CD4-positive, alpha-beta T cell treated with Interferon alpha-2 for 1 hour (primary cell): ENCODE measurements at places on chromosomes 13 and 19.

DNA sequence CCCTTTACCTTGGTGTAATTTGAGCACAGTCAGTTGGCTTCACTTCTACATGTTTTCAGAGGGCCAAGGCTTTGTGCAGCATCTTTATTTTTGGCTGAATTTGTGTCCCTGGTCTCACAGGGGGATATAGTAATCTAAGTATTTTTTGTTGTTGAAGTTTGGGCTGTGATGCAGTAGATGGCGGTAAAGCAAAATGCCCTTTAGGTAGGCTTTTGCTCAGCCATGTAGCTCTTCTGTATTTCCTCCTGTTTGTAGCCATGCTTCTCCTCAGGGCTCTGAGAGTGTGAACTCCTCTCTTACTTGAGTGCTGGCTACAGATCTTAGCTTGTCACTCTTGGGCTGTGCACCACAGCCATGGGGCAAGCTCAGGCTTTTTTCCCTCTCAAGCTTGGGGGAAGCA lies 328.6 kb downstream of the SLITRK5 start:
- no peak for DNase-seq

- no peak for DNase-seq
Measured at GRCh38 chr19:38073841-38074685, 150.0 kb downstream of the DPF1 start.

GRCh38 chr13:99275093-99275469 lies 16.9 kb upstream of the GPR18 start:
- no peak for DNase-seq

- DNase-seq, result no peak
Measured at GRCh38 chr13:83620530-83621220, 261.6 kb downstream of the SLITRK1 start.

GRCh38 chr13:82713687-82714405 lies 1168.4 kb downstream of the SLITRK1 start:
- DNase-seq, result no peak

GRCh38 chr13:75760131-75761021 lies 124.2 kb downstream of the LMO7 start:
- DNase-seq, result no peak

DNA sequence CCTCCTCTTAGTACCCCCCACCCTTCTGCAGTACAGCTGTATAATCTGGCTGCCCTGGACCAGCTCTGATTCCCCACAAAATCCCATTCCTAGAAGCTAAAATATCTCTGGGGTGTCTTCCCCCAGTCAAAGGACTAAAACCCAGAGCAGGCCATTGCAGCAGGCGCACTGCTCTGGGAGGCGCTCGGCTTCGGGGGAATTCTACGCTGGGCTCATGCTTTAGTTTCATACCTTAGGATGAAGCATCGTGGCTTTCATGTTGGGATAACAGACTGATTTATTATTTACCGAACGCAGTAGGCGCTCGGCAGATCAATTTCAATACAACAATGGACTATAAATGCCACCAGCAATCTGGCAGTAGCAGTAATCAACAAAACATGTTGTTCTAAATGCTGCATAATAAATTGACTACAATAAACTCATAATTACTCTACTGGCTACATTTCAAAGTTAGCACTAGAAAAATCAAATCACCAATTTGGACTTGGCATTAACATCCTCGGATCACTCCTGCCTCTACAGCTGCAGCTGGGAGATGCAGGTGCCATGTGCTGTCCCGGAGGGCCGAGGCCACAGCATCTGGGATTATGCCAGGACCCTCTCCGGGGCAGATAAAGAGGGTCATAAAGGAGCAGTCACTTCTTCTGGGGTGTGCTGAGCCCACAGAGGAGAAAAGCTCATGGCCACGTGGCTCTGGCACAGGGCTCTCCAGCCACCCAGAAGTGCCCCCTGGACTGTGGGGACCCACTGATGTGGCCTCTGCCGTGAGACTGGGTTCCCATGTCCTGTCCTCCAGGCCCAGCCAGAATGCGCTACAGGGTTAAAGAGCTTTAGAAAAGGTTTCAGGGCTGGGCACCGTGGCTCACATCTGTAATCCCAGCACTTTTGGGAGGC lies 35.3 kb downstream of the CEBPG start:
- DNase-seq, result no peak

DNA sequence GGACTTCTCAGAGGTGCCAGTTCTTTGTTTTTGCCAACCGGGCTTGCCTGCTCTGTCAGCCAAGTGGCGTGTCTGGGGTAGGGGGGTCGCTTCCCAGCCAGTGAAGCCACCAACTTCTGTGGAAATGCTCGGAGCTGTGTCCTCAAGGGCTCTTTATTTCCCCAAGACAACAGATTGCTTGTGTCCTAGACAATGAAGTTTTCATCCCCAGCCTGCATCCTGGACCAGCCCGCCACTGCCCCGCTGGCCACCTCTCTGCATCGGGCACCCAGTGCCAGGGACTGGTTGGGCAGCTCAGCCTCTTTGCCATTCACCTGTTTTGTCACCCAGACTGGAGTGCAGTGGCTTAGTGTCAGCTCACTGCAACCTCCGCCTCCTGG lies 3.7 kb downstream of the RAB11B start:
- DNase-seq, result no peak

GRCh38 chr13:83286737-83287136 lies 595.5 kb downstream of the SLITRK1 start:
- no peak for DNase-seq

DNA sequence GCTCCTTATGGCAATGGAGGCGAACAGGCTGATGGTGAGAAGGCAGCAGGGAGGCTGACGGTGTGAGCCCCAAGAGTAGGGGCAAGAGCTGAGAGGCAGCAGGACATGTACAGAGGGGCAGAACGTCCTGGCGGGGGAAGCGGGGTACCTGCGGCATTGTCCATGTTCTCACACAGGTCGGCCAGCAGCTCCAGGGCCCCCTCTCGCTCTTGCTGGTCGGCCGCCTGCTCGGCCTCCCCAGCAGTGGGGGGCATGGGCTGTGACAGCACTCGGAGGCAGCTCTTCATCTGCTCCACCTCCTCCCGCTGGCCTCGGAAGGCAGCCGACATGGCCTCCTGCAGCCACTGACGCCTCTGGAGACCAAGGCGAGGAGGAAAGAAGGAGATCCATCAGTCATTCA lies 2.4 kb downstream of the HSPBP1 start:
- no peak for DNase-seq

DNA sequence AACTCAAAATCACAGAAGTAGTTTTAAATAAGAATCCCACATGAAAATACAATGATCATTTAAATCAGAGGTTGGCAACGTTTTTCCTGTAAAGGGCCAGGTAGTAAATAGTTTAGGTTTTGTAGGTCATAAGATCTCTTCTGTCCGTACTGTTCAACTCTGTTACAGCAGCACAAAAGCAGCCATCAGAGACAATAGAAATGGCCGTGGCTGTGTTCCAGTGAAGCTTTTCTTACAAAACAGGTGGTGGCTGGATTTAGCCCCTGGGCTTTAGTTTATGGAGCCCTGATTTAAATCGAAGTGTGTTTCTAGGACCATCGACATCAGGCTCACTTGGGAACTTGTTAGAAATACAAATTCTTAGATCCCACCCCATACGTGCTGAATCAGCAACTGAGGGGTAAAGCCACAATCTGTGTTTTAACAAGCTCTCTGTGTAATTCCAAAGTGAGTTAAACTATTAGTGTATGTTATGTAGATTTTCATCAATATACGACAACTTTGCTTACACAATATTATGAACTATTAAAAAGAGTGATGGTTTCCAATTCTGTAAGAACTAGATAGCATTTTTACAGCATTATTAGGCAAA lies 54.8 kb upstream of the MIR17HG start:
- no peak for DNase-seq

- DNase-seq, result peak; percentile 82
Measured at GRCh38 chr19:47608969-47609905, at the start of gene BICRA. BICRA (plus strand) TSS chr19:47609134; CDS start chr19:47673575, 64,441 bp downstream.

GRCh38 chr19:5624741-5625278 lies 1.9 kb downstream of the SAFB start:
- no peak for DNase-seq

GRCh38 chr13:20394169-20394501 lies 131.5 kb downstream of the CRYL1 start:
- DNase-seq, result no peak

GRCh38 chr13:112715715-112716460 lies 26.1 kb downstream of the ATP11A start:
- no peak for DNase-seq

DNA sequence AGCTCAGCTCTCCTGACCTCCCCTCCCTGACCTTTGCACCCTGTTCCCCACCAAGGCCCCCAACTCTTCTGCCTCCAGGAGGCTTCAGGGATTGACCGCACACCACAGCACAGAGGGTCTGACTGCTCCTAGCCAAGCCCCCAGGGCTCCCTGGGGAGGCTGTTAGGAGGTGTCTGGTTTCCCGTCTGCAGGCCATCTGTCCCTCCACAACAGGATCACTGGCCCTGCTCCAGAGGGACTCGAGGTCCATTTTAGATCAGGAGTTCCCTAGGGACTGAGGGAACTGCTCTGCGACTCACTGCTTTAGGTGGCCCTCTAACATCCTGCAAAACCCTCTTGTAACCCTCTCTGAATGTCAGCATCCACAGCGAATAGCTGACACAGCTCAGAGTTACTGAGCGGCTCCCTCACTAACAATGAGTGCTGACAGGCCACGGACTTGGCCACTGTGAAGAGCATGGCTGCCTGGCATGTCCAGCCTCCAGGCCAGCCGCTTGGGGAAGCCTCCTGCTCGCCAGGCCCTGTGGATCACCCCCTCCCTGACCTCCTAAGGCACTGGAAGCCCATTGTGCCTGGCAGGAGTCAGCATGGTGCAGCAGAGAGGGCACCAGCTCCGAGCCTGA lies 17.7 kb downstream of the GRIK5 start:
- DNase-seq, result no peak

DNA sequence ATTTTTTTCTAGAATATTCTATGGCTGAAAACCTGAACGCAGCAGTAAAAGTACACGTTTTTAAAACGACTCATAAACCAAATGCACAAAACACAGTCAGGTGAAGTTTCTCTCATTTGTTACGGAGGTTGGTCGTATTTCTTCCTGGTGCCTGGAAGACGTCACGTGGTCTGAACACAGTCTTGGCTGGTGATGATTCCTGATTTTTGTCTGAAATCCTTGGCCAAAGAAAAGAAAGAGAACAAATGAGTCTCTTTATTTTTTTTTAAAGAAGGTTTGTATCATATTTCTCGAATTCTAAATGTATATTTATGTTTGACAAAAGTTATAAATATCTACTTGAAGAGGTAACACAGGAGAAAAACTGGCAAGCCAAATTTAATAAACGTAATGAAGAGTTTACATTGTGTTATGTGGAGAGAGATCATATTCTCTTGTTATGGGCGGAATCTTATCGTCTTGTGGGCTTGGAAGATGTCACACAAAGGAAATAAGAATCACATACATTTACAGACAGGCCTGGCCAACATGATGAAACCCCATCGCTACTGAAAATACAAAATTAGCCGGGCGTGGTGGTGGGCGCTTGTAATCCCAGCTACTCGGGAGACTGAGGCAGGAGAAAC lies 10.0 kb upstream of the PNMA8A start:
- DNase-seq, result no peak

- DNase-seq, result no peak
Measured at GRCh38 chr19:2555422-2556220, 79.7 kb downstream of the GADD45B start.

DNA sequence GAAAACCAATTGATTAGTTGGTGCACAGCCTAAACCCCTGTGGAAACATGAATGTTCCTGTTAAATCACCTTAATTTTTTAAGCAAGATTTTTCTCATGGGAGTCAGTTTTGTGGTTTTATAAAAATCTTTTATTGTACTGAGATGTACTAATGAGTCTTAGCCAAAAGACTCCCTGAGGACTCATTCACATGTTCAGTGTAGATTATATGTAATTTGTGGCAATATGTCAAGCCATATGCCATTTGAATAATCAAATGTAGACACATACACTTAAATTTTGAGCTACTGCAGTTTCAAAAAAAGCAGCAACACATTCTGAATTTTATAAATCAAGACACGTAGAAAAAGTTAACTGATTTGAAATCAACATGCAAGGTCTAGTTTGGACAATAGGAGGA lies 395.2 kb downstream of the MYO16 start:
- no peak for DNase-seq

DNA sequence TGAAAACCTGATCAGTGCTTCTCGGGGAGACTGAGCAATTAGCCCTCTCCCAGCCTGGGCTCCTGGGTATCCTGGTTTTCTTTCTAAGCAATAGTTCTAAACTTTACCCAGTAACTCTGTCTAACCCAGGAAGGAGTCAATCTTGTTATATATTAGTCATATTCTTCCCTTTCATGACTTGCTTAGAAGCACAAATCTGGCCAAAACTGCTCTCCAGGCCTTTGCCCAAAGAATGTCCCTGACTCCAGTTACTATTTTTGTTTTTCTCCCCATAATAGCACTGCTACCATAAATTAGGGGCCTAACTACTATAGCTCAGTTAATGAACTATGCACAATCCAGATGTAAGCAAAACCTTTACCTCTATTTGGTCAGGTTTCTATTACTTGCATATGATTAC lies 355.8 kb upstream of the HTR2A start:
- DNase-seq, result no peak

GRCh38 chr19:11662278-11662677 lies 65.0 kb downstream of the ZNF627 start:
- DNase-seq, result no peak

DNA sequence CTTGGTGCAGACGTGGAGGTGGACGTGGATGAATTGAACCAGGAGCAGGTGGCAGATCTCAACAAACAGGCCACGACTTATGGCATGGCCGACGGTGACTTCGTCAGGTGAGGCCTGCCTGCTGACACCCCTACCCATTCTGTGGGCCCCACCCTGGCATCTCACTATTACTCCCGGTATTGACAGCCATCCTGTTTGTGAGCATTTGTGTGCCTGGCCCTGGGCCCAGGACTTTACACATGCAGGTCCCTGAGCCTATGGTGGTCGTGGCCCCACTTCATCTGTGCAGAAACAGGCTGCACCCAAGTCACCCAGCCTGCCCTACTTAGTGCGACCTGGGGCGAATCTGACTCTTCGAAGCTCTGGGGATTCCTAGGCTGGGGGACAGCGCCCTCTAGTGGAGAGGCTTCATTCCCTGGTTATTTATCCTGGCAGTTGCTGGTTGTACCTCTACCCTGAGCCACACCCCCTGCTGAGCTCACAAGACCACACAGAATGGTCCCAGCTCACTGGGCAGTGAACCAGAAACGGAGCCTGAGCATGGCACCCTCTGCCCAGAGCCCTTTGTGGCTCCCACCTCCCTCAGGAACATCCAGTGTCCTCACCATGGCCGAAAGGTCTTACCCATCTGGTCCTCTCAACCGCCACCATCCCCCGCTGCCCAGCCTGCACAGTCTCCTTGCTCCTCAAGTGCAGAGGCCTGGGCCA lies 16.9 kb downstream of the ZNF296 start:
- peak; percentile 87 for DNase-seq

GRCh38 chr13:108044954-108045353 lies 170.4 kb downstream of the LIG4 start:
- DNase-seq, result no peak

- DNase-seq, result no peak
Measured at GRCh38 chr13:60627071-60627686, 230.2 kb downstream of the TDRD3 start.
